ENCODE measurements at places on chromosomes 11 and 22.

DNA sequence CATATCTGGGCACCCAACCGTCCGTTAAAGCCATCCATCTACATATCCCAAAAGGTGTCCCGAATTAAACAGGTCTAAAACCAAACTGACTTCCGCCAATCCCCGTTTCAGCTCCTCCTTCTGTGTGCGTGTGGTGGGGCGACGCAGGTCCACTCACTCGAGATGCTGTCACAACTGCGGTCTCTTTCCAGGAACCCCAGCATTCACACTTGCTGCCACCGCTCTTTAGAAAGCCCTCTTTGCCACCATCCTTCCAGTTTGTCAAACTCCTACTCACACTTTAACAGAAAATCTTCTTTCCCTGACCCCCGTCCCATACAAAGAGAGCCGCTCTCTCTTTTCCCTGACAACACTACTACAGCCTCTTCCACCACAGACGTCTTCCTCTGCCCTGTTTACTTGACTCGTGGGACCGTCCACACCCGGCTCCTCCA is 467 bp downstream of the ESS2 start:
- DNase-seq = no peak

GRCh38 chr22:42282943-42283277 is 12.5 kb upstream of the TCF20 start:
- no peak for DNase-seq

DNA sequence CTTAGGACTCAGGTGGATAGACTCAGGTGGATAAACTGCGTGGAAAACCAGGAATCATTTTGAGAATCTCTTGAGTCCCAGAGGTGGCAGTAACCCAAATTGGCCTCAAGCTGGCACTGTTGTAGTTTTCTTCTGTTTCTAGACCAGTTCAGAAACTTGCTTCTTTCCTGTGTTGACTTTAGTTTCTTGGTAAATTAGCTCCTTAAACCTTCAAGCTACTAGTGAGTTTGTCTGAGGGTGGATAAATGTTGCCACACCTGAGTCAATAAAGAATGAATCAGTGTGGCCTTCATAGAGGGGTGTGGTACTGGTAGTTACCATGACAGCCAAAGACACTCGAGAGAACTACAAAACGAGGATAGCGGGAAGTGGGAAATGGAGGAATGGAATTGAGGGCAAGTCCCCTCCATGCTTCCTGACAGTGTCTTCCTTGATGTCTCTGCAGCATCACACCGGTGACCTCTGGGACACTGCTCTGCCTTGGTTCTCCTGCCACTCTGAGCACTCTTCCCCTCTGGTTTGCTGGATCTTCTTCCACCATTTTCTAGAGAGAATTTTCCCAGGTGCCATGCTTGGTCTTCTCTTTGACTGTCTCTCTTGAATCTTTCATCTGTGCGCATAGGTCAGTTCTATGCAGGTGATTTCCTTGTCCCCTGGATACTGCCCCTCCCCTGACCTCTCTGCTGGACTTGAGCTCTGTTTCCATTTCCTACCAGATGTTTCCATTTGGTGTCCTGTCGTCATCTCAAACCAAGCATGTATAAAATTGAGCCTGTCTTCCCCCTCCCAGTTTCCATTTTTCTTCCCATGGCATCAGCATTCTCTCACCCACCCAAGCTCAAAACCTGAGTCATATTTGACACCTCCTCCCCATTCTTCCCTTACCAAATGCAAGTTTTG is 7.2 kb downstream of the POLD4 start:
- DNase-seq = no peak

DNA sequence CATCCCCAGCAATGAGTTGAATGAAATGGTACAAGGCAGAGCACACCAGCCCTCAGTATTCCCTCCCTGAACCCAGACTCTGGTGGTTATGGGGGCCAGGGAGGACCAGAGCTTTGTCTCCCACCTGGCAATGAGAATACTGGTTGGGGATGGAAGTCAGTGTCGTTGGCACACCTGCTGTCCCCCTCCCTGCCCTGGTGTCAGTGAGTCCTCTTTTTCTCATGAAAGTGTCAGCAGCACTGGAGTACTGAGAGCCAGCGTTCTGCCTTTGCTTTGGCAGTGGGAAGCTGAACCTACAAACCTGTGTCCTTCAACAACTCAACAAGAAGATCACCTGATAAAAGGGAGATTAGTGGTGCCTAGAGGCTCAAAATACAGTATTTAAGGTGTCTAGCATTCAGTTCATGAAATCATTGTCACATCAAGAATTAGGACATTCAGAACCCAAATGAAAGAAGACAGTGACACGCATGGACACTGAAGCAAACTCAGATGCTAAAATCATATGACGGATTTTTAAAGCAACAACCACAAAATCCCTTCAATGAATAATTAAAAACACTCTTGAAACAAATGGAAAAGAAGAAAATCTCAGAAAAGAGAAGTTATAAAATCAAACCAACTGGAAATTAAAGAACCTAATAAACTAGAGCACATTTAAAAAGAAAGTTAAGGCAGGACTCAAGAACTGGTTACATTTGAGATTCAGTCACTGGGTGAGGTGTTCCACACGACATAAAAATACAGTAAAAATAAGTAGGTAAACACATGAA is 77.5 kb upstream of the VPREB1 start:
- DNase-seq = no peak

GRCh38 chr11:96704847-96705246 is 315.0 kb downstream of the JRKL start:
- no peak for DNase-seq

- DNase-seq = no peak
Observed at GRCh38 chr11:61071913-61072312, 30.4 kb upstream of the CD5 start.

- no peak for DNase-seq
Observed at GRCh38 chr22:40928657-40929056, 22.5 kb upstream of the RBX1 start.

GRCh38 chr11:94664346-94664745 is 97.2 kb downstream of the PIWIL4 start:
- no peak for DNase-seq

- DNase-seq = no peak
Observed at GRCh38 chr11:108558222-108558621, 35.3 kb downstream of the EXPH5 start.

DNA sequence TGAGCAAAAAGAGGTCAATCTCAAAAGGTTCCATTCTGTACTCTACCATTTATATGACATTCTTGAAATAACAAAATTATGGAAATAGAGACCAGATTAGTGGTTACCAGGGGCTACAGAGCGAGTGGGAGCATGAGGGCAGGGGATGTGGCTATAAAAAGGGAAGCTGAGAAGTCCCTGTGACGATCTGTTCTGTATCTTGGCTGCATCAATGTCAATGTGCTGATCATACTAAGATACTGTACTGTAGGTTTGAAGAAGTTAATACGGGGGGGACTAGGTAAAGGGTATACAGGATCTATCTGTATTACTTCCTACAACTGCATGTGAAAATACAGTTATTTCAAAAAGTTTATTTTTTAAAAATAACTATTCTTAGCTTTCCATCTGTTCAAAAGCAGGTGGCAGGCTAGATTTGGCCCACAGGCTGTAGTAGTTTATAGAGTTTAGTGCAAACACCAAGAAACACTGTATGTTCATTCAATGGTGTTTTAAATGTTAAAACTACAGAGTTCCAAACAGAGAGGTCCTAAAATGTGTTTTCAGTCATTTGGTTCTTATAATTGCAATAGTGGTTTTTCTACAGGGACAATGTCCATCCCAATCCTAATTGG is 78.2 kb downstream of the SMCO4 start:
- no peak for DNase-seq

DNA sequence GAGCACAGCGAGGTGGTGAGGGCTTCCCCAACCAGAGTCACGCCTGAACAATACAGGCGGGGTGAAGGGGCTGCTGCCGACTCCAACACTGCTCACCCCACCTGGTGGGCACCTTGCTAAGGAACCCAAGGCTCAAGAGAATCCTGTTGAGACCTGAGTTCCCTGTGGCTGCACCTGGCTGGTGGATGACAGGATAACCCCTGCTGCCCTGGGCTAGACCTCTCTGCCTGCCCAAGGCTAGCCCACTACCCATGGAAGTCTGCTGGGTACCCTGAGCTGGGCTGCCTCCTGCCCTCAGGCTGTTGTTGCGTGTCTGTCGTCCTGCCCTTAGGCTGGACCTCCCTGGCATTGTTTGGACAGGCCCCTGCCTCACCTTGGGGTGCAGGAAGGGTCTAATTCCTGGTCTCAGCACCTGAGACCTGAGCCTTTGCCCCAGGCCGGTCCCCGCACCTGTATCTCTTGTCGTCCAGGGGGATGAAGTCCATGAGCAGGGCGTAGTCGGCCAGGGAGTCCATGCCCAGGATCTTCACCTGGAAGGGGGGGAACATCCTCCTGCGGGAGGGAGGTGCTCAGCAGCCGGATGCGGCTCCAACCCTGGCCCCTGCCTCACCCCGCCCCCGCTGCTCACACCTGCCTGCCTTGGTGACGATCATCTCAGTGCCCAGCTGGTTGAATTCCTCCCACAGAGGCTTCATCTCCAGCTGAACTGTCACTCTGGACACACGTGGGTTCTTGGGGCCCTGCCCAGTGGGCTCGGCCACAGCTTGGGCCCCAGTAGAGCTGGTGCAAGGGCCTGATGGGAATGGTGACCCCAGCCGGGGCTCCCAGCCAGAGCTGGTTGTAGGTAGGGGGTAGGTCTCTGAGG is 4.9 kb upstream of the NUDT8 start:
- no peak for DNase-seq

DNA sequence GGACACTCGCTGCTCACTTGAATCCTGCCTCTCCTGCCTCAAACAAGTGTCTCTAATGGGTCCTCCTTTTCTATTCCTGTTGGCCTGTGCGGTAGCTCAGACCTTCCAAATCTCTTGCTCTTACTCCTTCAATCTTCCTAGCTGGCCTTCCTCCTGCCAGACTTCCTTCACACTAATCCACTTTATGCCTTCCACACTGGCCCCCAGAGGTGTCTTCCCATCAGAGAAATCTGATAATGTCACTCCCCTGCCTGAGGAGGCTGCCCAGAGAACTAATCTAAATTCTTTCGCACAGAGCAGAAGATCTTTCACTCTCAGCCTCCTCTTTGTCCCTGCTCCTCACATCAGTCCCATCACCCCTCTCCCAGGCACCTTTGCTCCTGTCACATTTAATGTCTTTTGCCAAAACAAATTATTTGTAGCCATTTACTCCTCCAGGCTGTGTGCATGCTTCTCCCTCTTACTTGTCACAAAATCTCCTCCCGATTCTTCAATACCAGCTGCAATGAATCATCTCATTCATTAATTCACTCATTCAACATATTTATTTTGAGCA is 175.7 kb downstream of the MAML2 start:
- no peak for DNase-seq

DNA sequence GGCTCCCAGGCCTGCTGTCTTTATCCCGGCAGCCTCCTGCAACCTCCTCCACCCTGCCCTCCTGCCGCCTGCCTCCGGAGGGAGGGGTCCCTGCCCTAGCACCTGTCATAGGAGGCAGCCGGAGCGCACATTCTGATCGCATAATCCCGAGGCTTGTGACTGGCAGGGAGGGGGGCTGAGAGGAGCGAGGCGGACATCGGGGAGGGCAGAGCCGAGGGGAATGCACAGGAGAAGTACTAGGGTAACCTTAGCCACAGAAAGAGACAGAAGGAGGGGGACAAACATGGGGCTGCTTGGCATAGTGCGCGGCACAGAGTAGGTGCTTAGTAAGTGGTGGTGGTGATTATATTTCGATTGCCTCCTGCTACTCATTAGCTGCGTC is 9.2 kb upstream of the ALX4 start:
- no peak for DNase-seq

GRCh38 chr11:74838188-74838587 is 89.5 kb downstream of the RNF169 start:
- no peak for DNase-seq

- peak; percentile 36 for DNase-seq
Observed at GRCh38 chr11:9265211-9266131, at the start of gene DENND5A. Gene DENND5A (minus strand): TSS chr11:9265350. CDS start chr11:9265069, 281 bp downstream.

- no peak for DNase-seq
Observed at GRCh38 chr11:115170133-115170815, 333.9 kb downstream of the CADM1 start.

DNA sequence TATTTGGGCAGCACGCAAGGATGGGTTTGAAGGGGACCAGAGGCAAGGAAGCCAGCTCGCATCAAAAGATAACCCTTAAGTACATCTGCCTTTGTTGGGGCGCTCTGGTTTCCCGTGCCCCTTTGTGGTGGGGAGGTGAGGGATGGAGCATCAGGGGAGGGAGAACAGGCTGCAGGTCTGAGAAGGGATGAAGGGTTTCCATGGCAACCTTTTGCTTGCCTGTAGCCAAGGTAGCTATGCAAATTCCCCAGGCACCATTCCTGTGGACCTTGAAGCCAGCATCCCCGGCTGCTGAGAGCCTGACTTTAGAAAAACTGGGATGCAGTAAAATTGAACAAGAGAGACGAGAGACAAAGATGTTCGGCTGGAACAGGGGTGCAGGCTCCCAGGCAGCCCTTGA is 75.7 kb downstream of the SEZ6L start:
- DNase-seq = no peak

- DNase-seq = no peak
Observed at GRCh38 chr11:65806979-65807378, 20.1 kb downstream of the OVOL1 start.

DNA sequence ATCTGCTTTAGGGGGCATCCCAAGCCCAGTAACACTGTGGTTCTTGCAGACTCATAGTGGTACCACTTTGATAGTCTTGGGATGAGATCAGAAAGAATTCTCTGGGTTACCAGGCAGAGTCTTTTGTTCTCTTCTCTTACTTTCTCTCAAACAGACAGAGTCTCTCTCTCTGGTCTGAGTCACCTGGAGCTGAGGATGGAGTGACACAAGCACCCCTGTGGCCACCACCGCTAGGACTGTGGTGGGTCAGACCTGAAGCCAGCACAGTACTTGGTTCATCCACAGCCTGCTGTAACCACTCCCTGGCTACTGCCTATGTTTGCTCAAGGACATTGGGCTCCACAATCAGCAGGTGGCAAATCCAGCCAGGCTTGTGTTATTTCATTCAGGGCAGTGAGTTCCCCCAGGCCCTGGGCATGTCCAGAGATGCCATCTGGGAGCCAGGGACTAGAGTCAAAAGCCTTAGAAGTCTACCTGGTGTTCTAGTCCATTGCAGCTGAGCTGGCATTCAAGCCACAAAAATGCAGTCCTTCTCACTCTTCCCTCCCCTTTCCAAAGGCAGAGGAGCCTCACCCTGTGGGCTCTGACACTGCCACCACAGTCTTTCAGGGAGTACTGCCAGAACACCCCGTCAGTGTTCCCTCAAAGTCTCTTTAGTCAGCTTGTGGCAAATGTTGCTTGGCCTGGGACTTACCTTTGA is 29.9 kb downstream of the ENDOD1 start:
- DNase-seq = no peak

- DNase-seq = no peak
Observed at GRCh38 chr22:40251106-40251505, 73.4 kb downstream of the TNRC6B start.

DNA sequence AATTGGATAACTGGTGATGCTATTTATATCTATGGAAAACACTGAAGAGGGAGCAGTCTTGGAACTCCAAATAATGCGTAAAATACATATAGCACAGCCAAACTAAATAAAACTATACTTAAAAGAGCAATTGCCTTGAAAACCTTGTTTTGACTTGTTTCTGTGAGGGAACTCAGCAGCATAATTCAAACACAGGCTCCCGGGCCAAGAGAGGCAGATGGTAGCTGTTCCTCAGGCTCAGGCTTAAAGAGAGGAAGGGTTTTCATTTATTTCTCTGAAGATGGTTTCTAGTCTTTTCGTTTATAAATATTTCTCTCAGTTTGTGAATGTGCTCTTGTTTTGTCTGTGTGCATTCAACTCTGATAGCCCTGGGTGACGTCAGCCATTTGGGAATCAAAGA is 82.4 kb downstream of the FANCF start:
- DNase-seq = no peak
